ENCODE measurements at places on chromosomes 3 and 15.

GRCh38 chr3:194995334-194995733 lies 275.6 kb downstream of the XXYLT1 start:
- no peak for DNase-seq

- peak; percentile 76 for DNase-seq
These were observed 129.1 kb upstream of the SMAD3 start for GRCh38 chr15:66936109-66936860.

GRCh38 chr3:192819001-192819569 lies 91.7 kb upstream of the FGF12 start:
- peak; percentile 89 for DNase-seq

GRCh38 chr15:77825546-77825945 lies 192.8 kb upstream of the LINGO1 start:
- no peak for DNase-seq

DNA sequence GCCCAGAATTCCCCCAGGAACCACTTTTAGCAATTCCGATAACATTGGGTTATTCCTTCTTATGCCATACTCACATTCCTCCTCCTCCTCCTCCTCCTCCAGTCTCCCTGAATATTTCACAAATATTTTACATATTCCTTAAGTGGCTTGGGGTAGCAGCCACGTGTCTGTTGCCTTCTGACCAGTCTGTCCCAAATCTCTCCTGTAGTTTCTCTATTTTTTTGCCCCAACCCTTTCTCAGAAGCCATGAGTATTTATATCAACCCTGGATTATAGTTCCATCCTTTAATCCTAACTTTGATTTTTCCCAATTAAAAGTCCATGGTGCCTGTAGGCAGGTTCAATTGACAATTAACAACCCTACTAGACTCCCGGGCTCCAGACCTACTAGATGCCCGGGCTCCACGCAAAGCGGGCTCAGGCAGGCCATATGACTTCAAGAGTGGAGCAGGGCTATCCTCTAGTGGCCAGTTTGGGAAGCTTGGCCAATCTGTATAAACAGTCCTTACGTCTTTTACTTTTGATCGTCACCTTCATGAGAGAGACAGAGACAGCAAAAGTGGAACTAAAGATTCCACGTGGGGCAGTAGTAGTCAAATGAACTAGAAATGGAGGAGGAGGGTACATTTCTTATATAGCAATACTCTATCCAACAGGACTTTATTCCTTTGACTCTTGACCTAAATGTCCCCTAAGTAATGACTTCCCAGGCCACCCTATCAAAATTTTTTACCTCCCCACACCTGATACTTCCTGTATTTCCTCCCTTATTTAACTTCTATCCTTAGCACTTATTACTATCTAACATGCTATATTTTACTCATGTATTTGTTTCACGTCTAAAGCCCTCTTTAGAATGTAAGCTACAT lies 69.7 kb downstream of the USF3 start:
- peak; percentile 59 for DNase-seq

DNA sequence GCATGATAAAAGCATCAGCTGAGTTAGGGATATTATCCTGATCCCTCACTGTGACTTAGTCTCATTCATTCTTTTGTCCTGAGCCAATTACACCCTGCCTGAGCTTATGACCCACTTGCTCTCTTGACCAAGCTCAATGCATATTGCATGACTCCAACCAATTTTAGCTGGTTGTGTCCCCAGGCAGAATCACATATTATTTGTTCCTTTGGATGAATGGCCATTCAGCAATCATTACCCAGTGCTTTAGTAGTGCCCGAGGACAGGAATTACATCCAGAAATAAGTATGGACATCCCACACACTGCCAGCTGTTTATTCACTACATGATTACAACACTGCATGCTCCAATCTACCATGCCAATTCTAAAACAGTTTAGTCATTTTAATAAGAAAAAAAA lies 322.5 kb downstream of the ZBBX start:
- DNase-seq, result no peak

- DNase-seq, result peak; percentile 38
These were observed 1.0 kb downstream of the UBE2E1 start for GRCh38 chr3:23806534-23807423.

All from EH (cell line).